ENCODE measurements at places on chromosomes 16 and 17.
A peak's percentile ranks its signal among the peaks of the same experiment; 100 is the strongest.

- DNase-seq, result no peak
Measured at GRCh38 chr17:2094891-2095535, 40.1 kb downstream of the HIC1 start.

DNA sequence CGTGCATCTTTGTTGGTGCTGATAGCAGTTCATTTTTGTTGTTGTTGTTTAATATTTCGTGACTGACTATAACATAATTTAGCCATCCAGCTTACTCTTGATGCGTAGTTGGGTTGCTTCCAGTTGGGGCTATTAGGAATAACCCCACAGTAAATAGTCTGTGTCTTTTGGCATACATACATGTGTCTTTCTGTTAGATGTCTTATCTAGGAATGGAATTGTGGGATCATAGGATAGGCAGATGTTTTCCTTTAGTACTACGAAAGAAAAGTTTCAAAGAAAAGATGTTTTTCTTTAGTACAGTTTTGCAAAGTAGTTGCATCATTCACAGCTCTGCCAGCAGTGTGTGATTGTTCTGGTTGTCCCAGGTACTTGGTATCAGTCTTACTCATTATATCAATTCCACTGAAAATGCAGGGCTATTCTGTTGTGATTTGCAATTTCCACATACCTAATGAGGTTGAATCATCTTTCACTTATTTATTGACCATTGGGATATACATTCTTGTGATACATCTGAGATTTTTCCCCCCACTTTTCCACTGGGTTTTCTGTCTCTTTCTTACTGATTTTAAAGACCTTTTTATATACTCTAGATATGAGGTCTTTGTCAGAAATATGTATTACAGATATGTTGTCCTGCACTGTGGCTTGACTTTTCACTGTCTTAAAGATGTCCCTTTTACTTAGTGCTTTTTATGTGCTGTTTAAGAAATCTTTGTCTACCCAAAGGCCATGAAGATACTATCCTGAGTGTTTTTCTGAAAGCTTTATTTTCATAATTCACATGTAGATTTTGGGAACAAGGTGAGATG lies 173.3 kb downstream of the MRTFB start:
- DNase-seq, result no peak

GRCh38 chr17:14792746-14793145 lies 472.4 kb downstream of the PMP22 start:
- peak; percentile 5 for DNase-seq

DNA sequence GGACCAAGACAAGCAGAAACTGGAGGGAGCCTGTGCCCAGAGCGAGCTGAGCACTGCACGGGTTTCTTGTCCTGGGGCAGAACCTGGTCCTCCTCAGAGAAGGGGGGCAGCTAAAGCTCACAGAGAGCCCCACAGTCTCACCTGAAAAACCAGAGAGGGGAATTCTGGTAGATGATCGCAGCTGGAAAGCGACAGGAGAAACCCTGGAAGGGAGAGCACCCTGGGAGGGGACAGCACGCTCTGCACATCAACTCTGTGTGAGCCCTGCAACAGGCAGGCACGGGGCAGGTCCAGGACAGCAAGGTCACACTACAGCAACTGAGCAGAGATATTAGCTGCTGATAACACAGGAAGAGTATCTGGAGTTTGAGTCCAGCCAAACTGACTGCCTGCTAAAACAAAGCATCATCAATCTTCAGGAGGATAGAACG lies 18.2 kb downstream of the ZCCHC14 start:
- DNase-seq, result no peak

- DNase-seq, result no peak
Measured at GRCh38 chr16:23692190-23692837, 13.6 kb downstream of the PLK1 start.

DNA sequence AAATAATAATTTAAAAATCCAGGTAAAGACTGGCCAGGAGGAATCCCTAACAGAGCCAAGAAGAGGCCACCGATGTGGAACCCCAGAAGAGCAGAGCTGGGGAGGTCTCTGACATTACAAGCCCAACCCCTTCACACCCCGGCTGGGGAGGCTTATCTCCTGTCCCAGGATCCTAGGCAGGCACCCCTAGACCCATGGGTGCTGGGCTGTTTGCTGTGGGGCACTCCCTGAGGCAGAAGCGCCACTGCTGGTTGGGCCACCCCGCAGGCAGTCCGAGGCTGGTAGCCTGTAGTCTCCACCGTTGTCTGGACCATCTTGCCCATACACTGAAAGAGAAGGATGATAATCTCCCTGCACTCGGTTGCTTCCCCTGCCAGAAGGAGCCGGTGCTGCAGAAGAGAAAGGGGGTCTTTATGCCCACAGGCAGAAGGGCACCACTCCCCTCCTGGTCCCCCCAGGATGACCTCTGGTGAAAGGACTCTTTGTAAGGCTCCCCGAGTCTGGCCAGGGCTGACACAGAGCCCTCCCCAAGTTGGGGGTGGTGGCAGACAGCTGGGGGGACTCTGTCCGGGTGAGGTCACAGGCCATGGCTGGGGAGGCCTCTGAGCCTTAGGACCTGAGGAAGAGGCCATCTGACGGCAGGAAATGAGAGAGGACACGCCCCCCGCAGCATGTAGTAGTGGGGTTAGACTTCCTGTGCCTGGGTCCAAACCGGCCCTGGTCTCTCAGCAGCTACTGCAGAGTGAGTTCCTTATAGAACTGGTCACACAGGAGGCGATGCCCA lies 34.2 kb downstream of the CFAP20 start:
- DNase-seq, result no peak

Data from NCI-H1436 (cell line).